ENCODE measurements at places on chromosomes 7 and 10. TPM values are rescaled to one million over a fixed set of nuclear protein-coding genes. Genes with fewer than 3 reads are reported as not detected.

DNA sequence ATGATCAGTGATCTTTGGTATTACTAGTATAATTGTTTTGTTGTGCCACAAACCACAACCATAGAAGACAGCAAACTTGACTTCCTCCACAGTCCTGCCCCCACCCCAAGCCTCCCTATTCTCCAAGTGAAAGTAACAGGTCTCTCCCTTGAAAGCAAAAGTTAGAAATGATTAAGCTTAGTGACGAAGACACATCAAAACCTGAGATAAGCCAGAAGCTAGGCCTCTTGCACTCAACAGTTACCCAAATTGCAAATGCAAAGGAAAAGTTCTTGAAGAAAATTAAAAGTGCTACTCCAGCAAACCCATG, 7.5 kb downstream of the SAR1A start:
- no peak for DNase-seq
- peaks cover 5% of the 10 kb centered on the region for H3K36me3 ChIP-seq
- peaks cover 41% of the 10 kb centered on the region for H3K4me1 ChIP-seq
- H3K27ac ChIP-seq, result no peak overlapping the region

DNA sequence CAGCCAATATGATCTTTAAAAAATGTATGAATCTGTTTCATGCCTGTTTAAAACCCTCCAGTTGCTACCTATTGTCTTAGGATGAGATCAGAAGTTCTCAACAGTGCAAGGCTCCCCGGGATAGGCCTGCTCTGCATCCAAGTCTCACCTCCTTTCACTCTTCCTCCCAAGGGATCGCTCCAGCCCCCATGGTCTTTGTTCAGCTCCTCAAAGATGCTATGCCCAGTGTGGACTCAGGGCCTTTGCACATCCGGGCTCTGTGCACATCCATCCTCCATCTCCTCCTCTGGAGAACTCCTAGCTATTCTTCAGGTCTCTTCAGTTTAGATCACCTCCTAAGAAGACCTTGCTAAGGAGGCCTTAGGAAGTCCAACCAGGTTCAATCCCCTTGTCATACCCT, 82.7 kb upstream of the LEP start:
- no peak overlapping the region for H3K4me3 ChIP-seq
- H3K4me1 ChIP-seq, result no peaks in the 10 kb centered on the region
- DNase-seq, result no peak
- no peaks in the 10 kb centered on the region for H3K36me3 ChIP-seq
- no peaks in the 10 kb centered on the region for H3K27me3 ChIP-seq

Gene SEMA3A
- total RNA-seq, result 0.68 TPM

DNA sequence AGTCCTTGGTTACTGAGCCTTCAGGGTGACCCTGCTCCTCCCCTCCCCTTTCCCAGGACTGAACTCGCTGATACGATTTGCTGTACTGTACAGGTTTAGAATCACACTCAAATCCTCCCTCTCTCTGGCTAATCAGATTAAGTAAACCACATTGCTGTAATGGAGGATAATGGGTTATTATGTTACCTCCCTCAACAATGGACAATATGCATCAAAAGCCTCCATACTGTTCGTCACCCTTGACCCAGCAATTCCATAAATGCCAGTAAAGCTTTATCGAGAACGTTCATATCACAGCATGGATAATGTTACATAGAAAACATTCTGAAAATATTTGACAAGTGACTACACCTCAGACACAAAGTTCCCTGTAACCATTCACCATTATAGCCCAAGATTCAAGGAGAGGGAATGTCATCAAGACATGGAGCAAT, 61.7 kb downstream of the FAM107B start:
- no peaks in the 10 kb centered on the region for H3K4me1 ChIP-seq
- DNase-seq, result no peak
- H3K36me3 ChIP-seq, result no peaks in the 10 kb centered on the region
- no peaks in the 10 kb centered on the region for H3K27me3 ChIP-seq
- H3K4me3 ChIP-seq, result no peak overlapping the region

DNA sequence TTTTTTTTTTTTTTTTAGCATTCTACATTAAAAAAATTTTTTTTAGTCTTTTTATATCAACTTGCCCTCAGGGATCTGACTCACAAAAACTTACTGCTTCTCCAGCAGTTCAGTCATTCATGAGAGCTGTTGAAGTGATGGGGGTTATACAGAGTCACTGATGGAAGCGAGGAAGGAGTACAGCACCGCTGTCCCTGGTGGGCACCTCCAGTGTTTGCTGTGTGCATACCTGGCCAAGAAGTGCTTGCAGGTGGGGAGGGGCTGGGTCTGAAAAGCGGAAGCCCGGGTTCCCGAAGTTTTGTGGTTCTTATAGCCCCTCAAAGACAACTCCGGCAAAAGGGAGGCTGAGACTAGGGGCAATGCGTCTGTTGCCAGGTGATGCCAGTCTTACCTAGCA, 46.2 kb downstream of the MINDY4 start:
- H3K4me1 ChIP-seq, result peaks cover 53% of the 10 kb centered on the region
- no peaks in the 10 kb centered on the region for H3K27me3 ChIP-seq
- DNase-seq, result no peak
- H3K36me3 ChIP-seq, result no peaks in the 10 kb centered on the region
- peak overlapping the region; percentile 58 for H3K4me3 ChIP-seq

- H3K27ac ChIP-seq, result no peak overlapping the region
- H3K27me3 ChIP-seq, result no peaks in the 10 kb centered on the region
- H3K4me3 ChIP-seq, result no peak overlapping the region
Observed at GRCh38 chr7:27793780-27794179, 53.8 kb downstream of the TAX1BP1 start.

Gene SEC31B
- 11.2 TPM for total RNA-seq

GRCh38 chr7:44943631-44944030, 35.2 kb downstream of the MYO1G start:
- H3K36me3 ChIP-seq, result no peaks in the 10 kb centered on the region
- H3K4me1 ChIP-seq, result no peaks in the 10 kb centered on the region
- H3K27me3 ChIP-seq, result no peaks in the 10 kb centered on the region
- H3K4me3 ChIP-seq, result no peak overlapping the region
- no peak overlapping the region for H3K27ac ChIP-seq

DNA sequence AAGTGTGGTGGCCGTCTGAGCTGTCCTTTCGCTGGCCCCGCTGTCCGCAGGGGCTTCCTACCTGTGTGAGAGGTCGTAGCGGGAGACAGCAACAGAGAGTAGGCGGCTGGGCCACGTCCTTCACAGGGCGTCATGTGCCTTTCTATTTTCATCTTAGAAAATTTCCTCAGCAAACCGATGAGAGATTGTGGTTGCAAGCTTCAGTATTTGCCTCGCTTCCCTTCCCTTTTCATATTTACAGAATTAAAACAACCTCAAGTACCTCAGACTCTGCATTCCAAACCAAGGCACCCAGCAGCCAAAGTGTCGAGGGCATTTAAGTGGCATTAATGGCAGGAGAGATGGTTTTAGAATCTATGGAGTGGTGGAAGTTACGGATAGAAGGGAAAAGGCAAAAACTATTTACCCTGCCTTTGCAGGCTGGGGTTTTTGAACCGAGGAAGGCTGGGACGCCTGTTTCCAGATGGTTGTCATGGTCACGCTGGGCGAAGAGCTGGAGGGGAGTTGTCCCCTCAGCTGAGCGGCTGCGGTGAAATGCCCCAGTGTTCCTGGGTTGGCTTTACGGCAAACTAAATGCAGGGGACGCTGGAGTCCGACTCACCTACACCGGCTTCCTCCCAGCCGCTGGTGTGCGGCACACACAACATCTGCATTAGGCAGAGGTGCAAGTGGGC, 41.9 kb downstream of the WIPI2 start:
- peaks cover 45% of the 10 kb centered on the region for H3K36me3 ChIP-seq
- no peak for DNase-seq
- no peak overlapping the region for H3K4me3 ChIP-seq
- H3K27me3 ChIP-seq, result no peaks in the 10 kb centered on the region

GRCh38 chr10:114021154-114021553, 22.5 kb upstream of the ADRB1 start:
- DNase-seq, result no peak
- H3K4me1 ChIP-seq, result no peaks in the 10 kb centered on the region
- no peaks in the 10 kb centered on the region for H3K27me3 ChIP-seq
- no peak overlapping the region for H3K4me3 ChIP-seq
- no peak overlapping the region for H3K27ac ChIP-seq

DNA sequence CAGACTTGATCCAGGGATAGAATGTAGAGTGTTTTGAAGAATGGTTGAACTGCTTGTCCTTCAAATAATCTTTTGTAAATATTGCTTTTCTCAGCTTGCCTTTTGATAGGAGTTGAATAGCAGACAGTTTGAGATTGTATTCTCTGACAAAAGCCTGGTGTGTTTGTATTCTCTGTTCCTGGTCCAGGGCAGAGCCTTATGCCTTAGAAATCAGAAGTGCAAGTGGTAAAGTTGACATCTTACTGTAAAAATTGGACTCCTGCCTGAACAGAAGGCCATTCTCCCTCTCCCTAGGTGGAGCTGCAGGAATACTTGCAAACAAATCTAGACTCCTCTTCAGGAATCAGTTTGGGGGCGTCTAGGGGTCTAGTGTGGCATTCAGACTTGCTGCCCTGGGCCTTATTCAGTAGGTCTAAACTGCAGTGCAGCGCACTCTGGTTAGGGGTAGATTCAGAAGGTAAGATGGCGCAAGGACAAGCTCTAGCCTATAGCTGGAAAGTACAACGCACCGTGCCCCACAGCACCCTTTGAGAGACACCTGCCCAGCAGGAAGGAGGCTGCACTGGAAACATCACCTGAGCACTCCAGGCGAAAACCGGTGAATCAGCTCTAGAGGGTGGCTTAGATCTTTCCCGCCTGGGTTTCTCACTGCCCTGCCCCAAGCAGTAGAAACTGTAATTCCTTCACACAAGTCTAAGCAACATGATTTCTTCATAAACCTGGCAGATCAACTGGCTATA, 608.5 kb upstream of the GALNT17 start:
- H3K27me3 ChIP-seq, result no peaks in the 10 kb centered on the region
- no peak overlapping the region for H3K27ac ChIP-seq
- H3K4me1 ChIP-seq, result peaks cover 4% of the 10 kb centered on the region
- H3K36me3 ChIP-seq, result no peaks in the 10 kb centered on the region
- no peak overlapping the region for H3K4me3 ChIP-seq

Gene THSD7A
- 6.1 TPM for total RNA-seq

GRCh38 chr10:131655101-131655849, 245.5 kb upstream of the PPP2R2D start:
- no peaks in the 10 kb centered on the region for H3K27me3 ChIP-seq
- DNase-seq, result no peak
- no peak overlapping the region for H3K27ac ChIP-seq

DNA sequence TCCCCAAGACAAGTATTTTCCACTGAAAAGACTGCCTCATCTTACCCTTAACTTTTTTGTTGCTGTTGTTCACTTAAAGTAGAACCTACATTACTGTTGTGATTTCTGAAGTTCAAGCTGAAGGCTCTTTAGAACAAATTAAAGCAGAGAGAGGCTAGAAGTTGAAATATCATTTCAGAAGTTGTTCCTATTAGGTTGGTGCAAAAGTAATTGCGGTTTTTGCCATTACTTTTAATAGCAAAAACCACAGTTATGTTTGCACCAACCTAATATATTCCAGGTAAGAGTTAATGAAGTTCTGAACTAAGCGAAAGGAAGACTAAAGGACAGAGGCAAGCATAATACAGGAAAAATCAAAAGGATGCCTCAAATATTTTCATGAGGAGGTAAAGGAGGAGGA, 153.7 kb downstream of the CACNA2D1 start:
- no peak overlapping the region for H3K4me3 ChIP-seq
- H3K27ac ChIP-seq, result no peak overlapping the region
- H3K27me3 ChIP-seq, result no peaks in the 10 kb centered on the region
- no peak for DNase-seq

DNA sequence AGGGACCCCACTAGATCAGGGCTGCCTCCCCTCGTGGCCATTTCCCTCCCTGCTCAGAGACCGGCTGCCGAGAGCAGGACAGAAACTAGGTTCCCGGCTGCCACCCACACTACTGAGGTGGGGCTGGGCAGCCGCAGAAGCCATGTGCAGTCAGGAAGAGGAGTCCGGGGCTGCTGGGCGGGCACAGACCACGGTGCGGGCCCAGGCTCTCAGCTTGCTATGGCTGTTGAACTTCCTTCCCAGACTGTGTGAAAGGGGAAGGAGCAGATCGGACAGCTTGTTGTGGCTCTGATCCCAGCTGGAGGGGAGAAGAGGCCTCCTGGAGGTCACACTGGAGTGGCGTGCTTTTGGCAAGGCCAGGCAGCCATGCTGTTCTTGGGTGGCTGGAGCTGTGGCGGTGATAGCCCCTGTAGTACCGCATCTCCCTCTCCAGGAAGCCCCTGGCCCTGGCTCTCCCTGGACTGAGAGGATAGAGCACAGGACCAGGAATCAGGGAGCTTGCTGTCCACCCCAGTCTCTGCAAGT, 56.8 kb downstream of the HK1 start:
- no peaks in the 10 kb centered on the region for H3K27me3 ChIP-seq
- H3K27ac ChIP-seq, result peak overlapping the region; percentile 93
- DNase-seq, result no peak
- H3K36me3 ChIP-seq, result no peaks in the 10 kb centered on the region
- H3K4me3 ChIP-seq, result peak overlapping the region; percentile 38

Gene GPR26
- not detected for total RNA-seq

GRCh38 chr7:138975343-138976104, 5.7 kb downstream of the KIAA1549 start:
- no peak for DNase-seq
- H3K4me1 ChIP-seq, result no peaks in the 10 kb centered on the region
- no peak overlapping the region for H3K27ac ChIP-seq
- H3K4me3 ChIP-seq, result no peak overlapping the region
- no peaks in the 10 kb centered on the region for H3K27me3 ChIP-seq

GRCh38 chr10:105025092-105025491, 384.0 kb downstream of the SORCS3 start:
- no peak overlapping the region for H3K27ac ChIP-seq
- no peaks in the 10 kb centered on the region for H3K27me3 ChIP-seq
- H3K4me1 ChIP-seq, result no peaks in the 10 kb centered on the region
- DNase-seq, result no peak
- no peak overlapping the region for H3K4me3 ChIP-seq

Gene DNAJC2
- 41.3 TPM for total RNA-seq

DNA sequence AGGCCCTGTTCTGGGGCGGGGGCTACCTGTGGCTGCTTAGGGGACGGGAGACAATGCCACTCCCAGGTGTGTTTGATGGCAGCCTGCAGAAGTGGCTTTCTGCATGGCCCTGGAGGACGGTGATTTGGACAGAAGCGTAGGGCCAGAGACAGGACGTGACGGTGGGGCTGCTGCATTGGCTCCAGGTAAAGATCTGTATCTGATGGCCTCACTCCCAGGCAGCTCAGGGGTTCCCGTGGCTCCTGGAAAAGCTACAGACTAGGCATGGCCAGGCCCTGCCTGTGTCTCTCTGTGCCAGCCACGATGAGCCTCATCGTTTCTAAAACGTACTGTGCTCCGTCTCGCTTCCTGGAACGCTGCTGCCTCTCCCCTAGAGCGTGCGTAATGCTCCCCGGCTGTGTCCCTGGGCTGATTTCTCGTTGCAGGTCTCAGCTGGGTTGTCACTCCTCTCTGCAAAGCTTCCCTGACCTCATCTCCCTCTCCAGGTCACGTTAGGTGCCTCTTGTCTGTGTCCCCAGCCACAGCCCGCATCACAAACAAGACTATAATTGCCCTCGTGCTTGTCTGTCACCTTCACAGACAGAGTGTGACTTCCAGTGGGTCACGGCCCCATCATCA, 12.6 kb downstream of the GTF2IRD1 start:
- H3K4me1 ChIP-seq, result no peaks in the 10 kb centered on the region
- DNase-seq, result no peak
- no peak overlapping the region for H3K27ac ChIP-seq
- H3K27me3 ChIP-seq, result no peaks in the 10 kb centered on the region
- H3K4me3 ChIP-seq, result no peak overlapping the region
- no peaks in the 10 kb centered on the region for H3K36me3 ChIP-seq
